HS-5 (cell line): ENCODE measurements at places on chromosomes 1 and 21.

GRCh38 chr1:112431038-112431437 is 35.0 kb downstream of the CTTNBP2NL start:
- DNase-seq, result no peak

DNA sequence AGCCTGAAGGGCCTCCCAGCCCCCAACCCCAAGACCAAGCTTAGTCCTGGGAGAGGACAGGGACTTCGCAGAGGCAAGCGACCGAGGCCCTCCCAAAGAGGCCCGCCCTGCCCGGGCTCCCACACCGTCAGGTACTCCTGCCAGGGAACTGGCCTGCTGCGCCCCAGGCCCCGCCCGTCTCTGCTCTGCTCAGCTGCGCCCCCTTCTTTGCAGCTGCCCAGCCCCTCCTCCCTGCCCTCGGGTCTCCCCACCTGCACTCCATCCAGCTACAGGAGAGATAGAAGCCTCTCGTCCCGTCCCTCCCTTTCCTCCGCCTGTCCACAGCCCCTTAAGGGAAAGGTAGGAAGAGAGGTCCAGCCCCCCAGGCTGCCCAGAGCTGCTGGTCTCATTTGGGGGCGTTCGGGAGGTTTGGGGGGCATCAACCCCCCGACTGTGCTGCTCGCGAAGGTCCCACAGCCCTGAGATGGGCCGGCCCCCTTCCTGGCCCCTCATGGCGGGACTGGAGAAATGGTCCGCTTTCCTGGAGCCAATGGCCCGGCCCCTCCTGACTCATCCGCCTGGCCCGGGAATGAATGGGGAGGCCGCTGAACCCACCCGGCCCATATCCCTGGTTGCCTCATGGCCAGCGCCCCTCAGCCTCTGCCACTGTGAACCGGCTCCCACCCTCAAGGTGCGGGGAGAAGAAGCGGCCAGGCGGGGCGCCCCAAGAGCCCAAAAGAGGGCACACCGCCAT is 21.9 kb upstream of the ARF1 start:
- DNase-seq, result no peak

- no peak for DNase-seq
Observed at GRCh38 chr1:175220853-175221556, 28.4 kb upstream of the KIAA0040 start.

DNA sequence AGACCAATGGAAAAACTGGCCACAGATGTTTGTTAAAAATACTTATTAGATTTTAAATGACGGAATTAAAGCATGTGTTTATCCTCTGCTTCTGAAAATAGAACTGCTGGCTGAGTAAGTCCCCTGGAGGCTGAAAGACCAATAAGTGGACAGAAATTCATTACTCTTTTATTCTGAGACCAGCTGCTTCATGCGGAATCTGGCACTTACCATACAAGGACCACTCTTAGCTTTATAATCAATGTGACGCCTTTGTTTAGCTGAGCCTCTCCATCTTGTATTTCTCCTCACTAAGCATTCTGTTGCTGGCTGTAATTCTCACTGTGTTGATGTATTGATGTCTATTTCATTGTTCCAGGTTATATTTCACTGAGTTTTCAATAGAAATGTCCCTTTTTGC is 6.3 kb upstream of the EXO1 start:
- DNase-seq, result no peak

GRCh38 chr1:177080564-177080963 is 83.9 kb downstream of the ASTN1 start:
- no peak for DNase-seq

- no peak for DNase-seq
Observed at GRCh38 chr1:64581135-64581842, 111.4 kb downstream of the CACHD1 start.

DNA sequence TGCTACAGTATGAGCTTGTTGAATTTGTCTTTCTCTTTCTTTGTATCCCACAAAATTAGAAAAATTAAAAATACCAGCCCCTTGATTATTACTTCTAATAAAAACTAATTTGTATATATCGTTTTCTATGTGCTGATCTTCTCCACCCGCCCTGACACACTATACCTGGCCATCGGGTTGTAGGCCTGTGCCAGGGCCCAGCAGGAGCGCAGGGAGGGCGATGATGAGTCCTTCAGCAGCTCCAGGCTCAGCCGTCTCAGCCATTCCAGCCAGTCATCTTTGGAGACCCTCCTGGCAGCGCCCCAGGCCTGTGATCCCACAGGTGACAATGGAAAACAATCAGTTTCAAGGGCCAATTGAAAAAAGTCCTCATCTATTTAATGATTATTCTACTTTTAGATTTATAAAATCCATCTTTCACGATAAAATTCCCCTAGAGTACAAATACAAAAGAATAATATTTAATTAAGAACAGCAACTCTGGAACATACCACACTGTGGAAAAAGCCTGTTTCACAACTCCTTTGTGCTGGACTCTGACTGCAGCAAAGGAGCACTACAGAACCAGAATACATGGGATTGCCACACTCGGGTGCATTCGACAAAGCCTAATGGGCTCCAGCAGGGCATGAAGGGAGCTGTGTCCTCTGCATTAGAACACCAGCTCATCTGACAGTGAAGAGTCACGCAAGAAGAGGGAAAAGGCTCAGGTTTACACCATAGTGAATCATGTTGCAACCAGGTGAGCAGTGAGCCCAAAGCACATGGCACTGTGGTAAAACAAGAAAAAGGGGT is 15.4 kb downstream of the ANGPTL7 start:
- no peak for DNase-seq

GRCh38 chr1:56434025-56434424 is 145.3 kb downstream of the PLPP3 start:
- DNase-seq, result no peak

GRCh38 chr1:225814381-225814780 is 4.5 kb downstream of the EPHX1 start:
- DNase-seq, result no peak

DNA sequence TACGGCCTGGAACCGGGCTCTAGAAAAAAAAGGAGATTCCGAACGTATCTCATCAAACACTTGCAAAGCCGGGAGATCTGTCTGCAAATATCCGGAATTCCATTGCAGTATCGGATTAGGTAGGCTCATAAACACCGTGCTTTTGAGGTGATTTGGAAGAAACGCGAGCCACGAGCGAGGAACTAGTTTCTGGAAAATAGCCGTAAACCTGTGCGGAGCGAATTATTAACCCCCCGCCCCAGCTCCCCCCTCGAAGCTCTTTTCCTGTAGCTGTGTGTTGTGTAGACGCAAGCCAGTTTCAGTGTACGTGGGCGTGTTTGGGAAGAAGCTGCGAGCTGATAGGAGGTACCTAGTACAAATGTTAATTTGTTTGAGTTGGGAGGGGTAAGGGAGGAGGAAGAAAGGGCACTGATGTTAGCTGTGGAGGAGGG is 1.1 kb downstream of the RALGPS2 start:
- DNase-seq, result peak; percentile 49
